ENCODE measurements at places on chromosomes 5 and 9.
A peak's percentile ranks its signal among the peaks of the same experiment; 100 is the strongest.

DNA sequence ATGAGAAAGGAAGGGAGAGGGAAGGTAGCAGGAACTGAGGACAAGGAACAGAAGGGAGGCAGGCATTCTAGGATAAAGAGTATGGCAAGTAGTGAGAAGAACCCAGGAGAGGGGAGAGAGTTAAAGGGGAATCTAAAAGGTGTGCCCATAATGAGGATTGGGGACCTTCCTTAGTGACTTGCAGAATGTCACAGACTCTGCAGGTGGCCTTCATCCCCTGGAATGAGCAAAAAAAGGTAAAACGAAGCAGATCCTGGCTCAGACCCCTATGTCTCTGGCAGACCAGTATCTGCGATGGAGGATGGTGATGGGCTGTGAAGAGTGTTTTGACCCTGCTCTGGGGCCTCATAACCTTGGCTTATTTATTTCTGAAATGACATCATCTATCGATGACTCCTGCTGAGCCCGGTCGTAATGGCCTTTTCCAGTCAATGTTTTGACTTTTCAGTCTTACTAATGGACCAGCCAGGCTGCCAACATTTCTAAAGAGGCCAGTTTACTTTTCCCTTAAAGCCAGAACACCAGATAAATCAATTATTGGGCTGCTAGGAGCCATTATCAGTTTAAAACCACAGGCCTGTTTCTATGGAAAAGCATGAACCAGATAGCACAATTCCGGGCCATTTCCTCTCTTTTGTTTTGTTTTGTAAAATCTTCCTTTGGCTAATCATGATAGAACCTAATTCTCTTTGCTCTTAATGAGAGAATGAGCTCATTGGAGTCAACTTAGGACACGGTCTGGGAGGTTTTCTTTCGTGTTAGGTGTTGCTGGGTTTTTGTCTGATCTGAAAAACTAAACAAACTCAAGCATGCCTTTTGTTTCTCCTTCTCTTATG, 3.1 kb downstream of the TMOD1 start:
- DNase-seq, result no peak

DNA sequence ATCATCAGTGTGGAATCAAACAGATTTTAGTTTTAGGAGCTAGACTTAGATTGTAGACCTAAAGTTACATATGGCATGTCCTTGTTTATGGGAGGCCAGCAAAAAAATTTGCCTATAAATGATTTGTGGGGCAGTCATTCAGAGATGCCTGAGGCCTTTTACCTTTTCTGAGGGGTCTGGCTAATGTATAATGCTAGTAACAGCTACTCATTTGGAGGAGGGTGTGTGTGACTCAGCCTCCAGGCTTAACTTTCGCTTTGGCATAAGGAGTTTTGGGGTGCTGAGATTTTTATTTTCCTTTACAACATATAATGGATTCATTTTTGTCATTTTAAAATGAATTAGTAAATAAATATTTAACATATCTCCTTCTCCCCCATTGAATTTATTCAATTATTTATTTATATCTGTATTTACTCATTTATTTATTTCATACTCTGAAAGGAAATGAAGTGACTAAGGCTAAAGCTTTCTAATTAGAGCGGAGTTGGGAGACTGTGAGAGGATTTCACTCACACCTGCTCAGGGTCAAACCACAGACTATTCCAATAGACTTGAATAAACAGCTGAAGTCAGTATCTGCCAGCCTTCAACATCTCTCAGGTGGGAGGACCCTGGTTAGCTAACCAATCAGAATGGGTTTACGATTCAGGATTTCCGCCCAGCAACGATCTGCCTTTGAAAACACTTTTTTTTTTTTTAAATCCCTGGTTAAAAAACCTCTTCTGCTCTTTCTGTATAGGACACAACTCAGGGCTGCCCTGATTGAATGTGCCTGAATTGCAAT, 487.5 kb upstream of the SGCD start:
- DNase-seq, result no peak

DNA sequence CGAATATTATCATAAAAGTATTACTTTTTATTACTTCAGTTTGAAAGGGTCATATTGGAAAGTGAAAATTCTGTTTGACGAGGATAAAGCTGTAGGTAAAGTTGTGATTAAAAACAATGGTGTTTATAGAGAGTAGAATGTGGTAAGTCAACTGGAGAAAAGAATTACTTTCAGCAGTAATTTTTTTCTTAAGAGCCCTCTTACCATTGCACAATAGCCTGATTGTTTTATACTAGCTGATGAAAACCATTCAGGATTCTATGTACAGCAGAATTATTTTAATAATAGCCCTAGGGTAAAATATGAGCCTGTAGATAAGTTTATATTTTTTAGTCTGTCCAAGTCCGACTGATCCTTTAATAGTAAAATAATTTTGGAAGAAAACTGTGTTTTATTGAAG, 16.6 kb downstream of the CDC42SE2 start:
- no peak for DNase-seq

GRCh38 chr5:179906795-179907555, 722 bp downstream of the TBC1D9B start:
- no peak for DNase-seq

DNA sequence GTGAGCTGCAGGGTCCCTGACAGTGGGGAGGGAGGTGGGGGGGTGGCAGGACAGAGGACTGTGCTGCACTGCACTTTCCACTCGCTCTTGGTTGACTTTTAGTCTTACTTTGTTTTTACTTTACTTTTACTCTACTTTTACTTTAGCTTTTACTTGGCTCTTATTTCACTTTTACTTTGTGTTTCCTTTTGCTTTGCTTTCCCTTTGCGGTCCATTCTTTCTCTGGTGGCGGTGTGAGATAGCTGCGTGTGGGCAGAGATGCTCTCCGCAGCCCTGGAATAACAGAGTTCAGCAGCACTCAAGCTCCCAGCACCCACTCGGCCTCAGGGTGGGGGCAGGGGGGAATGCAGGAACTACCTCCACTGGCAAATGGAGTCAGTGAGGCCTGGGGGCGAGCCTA, 4.7 kb downstream of the AK8 start:
- no peak for DNase-seq

DNA sequence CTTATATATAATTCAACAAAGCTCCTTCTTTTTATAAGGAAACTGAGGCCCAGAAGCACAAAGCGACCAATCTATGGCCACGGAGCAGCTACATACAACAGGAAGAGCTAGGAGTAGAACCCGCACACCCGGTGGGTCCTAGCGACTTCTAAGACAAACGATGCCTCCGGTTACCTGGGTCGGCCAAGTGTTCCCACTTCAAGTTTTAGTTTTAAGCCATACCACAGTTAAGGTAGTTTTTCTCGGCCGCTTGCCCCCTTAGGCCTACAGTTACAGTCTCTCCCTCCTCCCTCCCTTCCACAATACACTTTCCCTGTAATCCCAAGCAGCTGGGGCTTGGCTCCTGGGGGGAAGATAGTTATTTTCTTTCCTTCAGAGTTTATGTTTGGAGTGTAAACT, 533 bp downstream of the SREK1IP1 start:
- DNase-seq, result peak; percentile 46

DNA sequence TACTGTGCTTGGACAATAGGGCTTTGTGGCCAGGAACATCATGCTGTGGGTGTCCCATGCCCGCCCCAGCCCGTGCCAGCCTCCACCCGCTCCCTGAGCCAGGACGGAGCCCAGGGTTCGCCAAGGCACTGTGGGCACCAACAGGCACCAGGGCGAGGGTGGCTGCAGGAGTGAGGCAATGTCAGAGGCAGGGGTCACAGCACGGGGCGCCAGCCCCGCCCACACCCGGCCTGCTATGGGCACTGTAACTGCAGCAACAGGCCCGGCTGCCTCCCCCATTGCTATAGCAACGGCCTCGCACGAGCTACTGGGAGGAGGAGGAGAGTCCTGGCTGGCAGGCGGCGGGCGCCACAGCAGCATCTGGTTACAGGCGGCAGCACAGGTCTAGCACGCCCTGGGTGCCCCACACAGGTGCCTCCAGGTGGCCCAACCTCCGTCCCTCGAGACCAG, 2.5 kb downstream of the ABCA2 start:
- DNase-seq, result peak; percentile 96
